ENCODE measurements at places on chromosomes 1 and 21.

DNA sequence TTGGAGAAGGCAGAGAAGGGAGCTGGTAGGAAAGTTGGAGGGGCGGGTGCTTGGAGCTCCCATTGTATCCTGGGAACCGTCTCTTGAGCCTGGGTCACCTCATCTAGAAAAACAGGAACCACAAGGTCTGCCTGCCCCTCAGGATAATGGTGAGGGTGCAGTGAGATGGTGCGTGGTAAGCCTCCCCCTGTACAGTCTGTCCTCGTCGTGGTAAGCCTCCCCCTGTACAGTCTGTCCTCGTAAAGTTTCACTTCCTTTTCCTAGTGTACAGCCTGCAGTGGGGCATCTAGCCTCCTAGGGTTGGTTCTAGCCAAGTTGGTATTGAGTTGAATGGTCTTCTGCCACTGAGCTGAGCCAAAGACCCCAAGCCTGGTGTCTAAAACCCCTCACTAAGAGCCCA lies 66.5 kb upstream of the IGSF21 start:
- no peak for DNase-seq

GRCh38 chr1:24237750-24238395 lies 50.8 kb upstream of the IFNLR1 start:
- no peak for DNase-seq

DNA sequence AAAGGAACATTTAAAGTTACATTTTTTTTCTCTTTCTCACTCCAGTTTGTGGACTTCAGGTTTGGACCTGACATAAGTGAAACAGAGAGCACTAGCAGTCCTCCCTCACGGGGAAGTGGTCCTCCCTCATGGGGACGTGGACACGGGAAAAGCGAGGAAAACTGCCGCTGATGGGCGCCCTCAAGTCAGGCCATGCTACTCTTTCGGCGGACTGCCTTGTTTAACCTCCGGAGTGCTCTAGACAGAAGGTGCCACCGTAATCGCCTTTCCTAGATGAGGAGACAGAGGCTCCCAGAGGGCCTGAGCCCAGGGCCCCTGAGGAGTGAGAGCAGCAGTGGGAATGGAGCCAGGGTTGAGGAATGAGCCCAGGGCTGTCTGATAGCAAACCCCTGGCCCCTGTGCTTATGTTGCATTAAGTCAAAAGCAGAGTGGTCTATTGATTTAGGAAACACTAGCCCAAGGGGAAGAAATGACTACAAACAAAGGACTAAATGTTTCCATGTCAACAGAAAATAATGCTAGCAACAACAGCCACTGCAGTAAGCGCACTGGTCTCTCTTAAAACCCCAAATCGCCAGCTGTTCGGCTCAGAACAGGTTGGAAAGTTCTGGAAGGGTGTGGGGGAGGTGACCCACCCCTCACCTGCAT lies 84.1 kb downstream of the DMRTB1 start:
- DNase-seq, result no peak

GRCh38 chr1:29967261-29967660 lies 730.9 kb downstream of the PTPRU start:
- DNase-seq, result no peak

- no peak for DNase-seq
Measured at GRCh38 chr1:234170067-234170466, 203.2 kb upstream of the COA6 start.

DNA sequence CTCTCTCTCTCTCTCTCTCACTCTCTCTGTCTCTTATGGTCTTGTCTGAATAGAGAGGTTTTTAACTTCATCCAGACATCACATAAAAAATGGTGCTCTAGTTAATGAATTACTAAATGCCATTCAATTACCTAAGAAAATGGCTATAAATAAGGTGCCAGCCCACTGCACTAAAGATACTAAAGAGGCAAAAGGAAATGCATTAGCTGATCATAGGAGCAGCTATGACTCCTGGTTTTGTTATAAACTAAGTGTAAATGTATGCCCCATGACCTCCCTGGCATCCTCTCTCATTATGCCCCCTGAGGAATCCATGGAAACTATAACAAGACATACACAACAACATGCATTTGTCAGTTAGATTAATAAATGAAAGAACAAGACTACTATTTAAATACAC lies 57.5 kb upstream of the PDC start:
- DNase-seq, result no peak

DNA sequence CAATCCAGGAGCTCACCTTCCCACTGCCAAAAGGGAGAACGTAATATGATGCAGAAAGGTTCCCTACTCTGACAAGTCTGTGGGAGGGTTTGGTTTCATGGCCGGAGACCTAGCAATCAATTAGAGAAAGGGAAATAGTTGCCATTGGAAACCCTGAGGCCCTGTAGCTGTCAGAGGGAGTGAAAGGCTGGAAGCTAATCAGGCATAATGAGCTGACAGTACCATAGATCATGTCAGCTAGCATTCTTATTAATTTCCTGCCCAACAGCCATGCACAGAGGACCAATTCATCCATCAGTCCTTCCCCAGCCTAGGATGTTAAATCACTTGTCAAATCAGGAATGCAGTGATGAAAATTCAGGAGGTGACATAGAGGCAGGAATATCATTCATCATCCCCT lies 527.3 kb downstream of the PLPP3 start:
- DNase-seq, result no peak

- DNase-seq, result no peak
Measured at GRCh38 chr21:44294391-44295162, 5.3 kb upstream of the PFKL start.

- no peak for DNase-seq
Measured at GRCh38 chr1:30376054-30376697, 347.2 kb downstream of the MATN1 start.

- no peak for DNase-seq
Measured at GRCh38 chr1:29633771-29634170, 397.4 kb downstream of the PTPRU start.

- no peak for DNase-seq
Measured at GRCh38 chr1:187443939-187444338, 615.2 kb downstream of the PLA2G4A start.

GRCh38 chr21:33677450-33677849 lies 35.1 kb downstream of the ITSN1 start:
- no peak for DNase-seq

DNA sequence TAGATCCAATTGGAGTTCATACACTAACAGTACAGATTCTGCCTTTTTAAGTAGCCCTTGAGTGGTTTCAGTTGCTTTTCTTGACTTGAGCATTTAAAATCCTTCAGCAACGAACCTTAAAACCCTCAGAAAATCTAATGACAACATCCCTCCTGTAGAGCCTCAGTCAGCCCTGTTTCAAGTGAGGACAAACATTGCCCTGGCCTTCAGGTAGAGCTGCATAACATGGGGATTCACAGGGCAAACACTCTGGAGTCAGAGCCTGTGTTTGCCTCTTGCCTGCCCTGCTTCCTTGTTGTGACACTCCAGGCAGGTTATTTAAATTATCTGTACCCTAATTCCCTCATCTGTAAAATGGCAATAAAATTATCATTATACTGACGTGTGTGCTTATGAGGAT lies 96.1 kb upstream of the KCNA3 start:
- no peak for DNase-seq

DNA sequence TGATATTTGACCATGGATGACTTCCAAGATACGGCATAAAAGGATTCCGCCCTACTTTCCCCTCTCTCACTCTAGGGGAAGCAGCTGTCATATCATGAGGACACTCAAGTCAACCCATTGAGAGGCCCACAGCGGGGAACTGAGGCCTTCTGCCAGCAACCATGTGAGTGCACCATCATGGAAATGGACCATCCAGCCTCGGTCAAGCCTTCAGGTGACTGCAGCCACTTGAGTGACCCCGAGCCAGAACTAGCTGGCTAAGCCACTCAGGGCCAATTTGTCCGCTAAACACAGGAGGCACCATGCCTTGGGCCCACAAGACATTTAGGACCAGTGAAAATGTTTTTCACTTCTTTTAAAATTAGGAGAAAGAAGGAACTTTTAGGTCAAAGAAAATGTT lies 11.1 kb upstream of the GJB5 start:
- no peak for DNase-seq

DNA sequence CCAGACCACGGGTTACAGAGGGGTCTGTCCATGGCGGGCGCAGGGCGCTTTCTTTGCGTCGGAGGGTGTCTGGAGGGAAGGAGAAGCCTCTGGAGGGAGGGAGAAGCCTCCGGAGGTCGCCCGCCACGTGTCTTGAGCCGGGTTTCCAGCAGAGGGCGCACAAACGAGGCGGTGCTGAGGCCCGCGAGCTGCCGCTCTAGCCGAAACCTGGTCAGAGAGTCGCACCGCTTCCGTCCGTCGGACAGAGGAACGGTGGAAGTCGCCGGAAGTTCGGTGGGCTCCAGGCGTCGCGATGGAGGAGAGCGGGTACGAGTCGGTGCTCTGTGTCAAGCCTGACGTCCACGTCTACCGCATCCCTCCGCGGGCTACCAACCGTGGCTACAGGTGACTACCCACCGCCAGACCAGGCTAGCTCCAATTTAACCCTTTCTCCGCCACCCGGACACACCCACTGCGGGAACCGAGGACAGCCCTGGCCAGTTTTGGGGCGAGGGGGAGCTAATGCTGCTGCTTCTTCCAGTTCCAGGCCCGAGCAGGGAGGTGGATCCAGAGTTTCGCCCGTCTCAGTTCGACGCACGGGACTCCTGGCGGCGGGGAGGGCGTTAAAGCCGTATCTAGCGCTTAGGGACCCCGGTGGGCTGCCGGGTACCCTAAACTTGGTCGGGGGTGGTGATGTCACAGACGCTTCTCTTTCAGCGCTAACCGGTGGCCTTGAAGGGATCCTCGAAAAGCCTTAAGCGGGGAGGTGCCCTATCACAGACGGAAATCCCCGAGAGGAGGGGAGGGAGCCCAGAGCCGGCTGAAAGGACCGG lies at the start of gene NECAP2:
Gene NECAP2, plus strand, starts transcription at position 255 of the 812 bp plus-strand sequence. Its CDS starts 38 bp downstream, at position 293.
- peak; percentile 95 for DNase-seq

DNA sequence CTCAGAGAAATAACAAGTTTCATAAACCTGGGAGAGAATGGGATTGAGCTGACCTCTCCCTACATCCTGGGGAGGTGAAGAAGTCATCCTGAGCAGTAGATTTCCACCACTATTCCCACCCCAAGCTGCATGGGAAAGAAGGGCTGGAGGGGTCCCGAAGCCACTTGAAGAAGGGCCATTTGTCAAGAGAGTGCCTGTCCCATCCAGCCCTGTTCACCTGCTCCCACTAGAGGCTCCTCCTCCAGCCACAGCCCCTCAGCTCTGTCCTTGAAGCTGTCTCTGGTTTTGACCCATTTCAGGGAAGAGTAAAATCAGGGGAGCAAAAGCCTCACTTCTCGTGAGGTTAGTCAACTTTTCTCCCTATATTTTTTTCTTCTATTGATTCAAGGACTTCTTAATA lies 155.8 kb upstream of the DNAH14 start:
- no peak for DNase-seq

GRCh38 chr1:173405281-173405680 lies 71.9 kb upstream of the PRDX6 start:
- no peak for DNase-seq

GRCh38 chr1:201694608-201695335 lies 134.2 kb upstream of the IPO9 start:
- no peak for DNase-seq

- no peak for DNase-seq
Measured at GRCh38 chr1:36599828-36600227, 117.1 kb upstream of the CSF3R start.

DNA sequence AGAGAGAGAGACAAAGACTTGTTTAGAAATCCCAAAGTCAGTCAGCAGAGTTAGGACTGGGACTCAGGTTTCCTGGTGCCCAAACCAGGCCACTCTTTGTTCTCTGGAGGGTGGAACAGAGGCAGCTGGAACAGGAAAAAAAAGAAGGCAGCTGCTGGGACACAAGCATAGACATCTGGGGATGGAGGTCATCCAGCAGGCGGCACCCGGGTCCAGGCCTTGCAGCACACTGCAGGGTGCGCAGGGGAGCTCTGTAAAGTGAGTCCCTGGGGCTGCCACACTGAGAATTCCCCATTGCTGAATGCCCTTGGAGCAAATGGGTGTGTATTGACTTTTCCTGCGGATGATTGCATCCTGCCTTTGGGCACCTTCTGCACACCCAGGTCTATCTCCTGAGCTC lies 222.9 kb upstream of the CSF3R start:
- no peak for DNase-seq

GRCh38 chr1:56531624-56532349 lies 47.6 kb downstream of the PLPP3 start:
- DNase-seq, result no peak

GRCh38 chr1:217891966-217892365 lies 260.8 kb downstream of the SPATA17 start:
- no peak for DNase-seq

DNA sequence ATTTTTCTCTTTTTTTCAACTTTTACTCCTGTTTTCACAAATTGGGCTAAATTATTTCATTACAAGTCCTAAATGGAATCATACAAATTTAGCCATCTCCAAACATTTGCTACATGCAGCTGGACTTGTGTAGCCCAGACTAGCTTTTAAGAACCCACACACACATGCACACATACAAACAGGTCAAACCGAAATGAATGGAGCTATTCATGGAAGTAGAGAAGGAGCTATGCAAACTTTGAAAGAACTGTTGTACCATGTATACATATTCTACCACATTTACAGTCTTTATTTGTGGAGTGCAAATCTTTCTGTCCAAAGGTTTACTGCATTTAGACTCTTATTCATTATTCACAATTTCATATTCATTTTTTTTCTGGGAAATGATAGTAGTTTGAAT lies 189.1 kb upstream of the RNPC3 start:
- DNase-seq, result no peak

DNA sequence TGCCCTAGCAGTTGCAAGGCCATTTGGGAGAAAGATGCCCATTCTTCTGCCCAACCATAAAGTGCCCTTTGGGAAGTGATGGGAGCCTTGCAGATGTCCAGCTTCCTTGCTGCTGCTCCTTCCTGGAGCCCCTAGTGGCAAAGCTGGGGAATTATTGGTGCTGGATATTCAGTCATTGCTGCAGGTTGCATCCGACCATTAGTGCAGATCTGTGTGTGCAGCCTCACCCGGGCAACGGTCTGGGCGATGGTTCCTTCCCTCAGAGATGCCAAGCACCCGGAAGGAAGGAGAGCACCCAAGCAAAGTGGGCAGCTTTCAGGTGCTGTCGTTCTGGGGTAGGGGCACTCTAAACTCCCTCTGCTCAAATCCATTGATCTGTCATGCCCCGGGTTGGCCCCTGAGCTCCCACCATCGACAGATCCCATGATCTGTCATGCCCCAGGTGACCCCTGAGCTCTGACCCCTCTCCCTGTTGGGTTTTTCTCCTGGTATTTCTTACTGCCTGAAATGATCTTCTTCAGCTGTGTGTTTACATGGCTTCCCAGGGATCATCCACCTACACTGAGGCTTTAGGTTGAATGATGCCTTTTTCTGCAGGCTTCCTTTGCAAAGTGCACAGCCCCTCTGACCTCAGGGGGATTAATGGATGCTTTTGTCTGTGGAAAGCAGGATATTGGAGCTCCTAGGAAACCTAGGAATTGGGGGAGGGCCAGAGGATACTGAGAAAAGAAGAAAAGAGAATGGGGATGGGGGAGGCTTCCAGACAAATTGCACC lies 467.5 kb downstream of the PTPRU start:
- peak; percentile 73 for DNase-seq

DNA sequence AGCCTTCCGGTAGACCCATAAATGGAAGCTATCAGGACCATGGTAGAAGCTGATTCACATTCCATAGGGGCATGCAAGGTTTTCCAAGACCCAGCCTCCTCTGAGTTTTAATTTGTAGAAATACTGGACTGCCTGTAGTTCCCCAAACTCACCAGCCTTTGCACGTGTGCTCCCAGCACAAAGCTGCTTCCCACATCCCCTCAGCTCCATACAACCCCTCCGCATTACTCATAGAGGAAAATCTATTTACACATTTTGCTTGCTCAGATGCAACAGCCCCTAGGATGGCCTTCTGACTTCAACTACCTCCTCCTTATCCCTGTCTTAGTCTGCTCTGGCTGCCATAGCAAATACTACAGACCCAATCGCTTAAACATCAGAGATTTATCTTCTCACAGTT lies 336.2 kb downstream of the SETD4 start:
- no peak for DNase-seq

GRCh38 chr1:92051948-92052347 lies 22.2 kb downstream of the EPHX4 start:
- no peak for DNase-seq
